Naive thymus-derived CD8-positive, alpha-beta T cell (primary cell): ENCODE measurements at places on chromosomes 4 and X. TPM values are rescaled to one million over a fixed set of nuclear protein-coding genes. Genes with fewer than 3 reads are reported as not detected.

Gene ADGRA3
- 1.8 TPM for total RNA-seq

Gene GPRIN3
- 6.3 TPM for total RNA-seq

- DNase-seq = no peak
Observed at GRCh38 chr4:79065262-79065661, 126.0 kb upstream of the PAQR3 start.

Gene GRIA3
- total RNA-seq = not detected

Gene FRG2
- total RNA-seq = not detected

Gene CDS1
- 0.70 TPM for total RNA-seq

Gene FDCSP
- not detected for total RNA-seq

DNA sequence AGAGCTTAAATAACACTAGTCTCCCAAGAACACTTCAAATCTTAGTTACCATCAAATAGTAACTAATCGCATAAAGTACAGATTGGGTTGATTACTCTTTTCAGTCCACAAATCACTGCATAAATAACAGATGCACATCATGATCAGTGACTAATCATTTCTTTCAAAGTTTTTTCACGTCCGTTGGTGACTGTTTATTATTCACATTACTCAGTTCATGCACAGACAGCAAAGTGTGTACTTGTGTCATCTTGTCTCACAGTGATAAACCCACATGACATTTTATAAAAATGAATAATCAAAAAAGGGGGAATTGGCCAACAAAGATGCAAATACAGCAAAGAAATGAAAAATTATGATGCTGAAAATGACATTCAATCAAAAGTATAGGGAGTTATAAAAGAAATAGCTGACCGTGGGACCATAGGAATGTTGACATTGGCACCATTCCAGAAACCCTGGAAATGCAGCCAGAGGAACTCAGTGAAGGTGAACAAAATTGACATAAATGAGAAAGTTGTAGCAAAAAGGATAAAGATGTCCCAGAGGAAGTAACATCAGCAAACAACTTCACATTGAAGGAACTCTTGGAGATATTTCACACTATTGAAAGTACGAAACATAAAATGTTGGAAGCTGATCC is 161.5 kb downstream of the SOX3 start:
- no peak for DNase-seq

Gene FAM53A
- 1.1 TPM for total RNA-seq

DNA sequence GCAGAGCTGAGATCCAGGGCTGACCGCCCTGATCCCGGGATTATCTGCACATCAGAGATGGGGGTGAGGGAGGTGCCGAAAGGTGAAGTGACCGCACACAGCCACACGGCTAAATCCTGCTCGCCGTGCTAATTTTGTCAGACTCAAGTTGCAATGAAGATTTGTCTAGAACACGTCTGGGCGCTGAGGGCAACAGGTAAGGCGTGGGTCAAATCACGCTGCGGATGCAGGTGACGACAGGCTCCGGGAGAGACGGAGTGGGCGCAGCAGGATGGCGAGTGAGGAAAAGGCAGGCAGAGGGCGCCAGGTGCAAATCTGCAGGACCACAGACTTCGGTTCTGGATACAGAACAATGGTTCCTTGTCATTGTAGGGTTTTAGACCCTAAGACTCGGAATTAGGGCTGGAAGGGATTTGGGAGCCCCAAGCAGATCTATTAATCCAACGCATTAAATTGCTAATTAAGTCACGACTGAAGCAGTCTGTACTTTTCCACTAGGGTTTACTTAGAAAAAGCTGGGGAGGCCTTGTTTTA is 1.9 kb upstream of the TBC1D14 start:
- peak; percentile 59 for DNase-seq

DNA sequence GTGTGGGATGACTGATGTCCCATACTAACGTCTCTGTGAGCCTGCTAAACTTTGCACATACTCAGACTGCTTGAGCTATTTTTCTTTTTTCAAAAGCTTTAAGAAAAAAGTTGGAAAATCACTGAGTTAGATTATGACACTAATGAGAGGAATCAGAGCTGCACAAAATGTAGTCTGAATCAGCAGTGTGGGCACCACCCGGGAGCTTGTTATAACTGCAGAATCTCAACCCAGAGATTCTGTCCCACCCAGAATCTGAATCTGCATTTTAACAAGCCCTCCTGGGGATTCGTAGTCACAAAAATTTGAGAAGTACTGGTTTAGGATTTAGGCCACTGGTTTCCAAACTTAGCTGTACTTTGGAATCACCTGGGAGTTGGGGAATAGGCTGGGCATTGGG is 102.1 kb upstream of the MID1IP1 start:
- no peak for DNase-seq

DNA sequence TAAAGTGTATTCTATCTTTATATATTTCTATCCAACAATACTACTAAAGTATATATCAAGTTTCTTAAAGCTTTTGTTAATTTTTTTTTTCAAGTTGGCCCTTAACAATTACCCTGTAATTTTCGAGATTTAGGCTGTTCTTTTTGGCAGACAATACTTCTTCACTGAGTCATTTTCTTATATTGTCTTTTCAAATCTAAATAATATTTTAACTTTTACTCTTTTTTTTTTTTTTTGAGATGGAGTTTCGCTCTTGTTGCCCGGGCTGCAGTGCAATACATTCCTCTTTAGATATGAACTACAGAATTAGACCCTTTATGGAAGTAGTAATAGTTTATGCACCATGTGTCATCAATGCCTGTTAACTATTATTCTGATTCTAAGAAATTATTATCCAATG is 120.7 kb downstream of the GLRA3 start:
- DNase-seq = no peak

- no peak for DNase-seq
Observed at GRCh38 chr4:57113870-57114269, 3.7 kb upstream of the IGFBP7 start.

GRCh38 chr4:93897559-93897958 is 69.0 kb downstream of the ATOH1 start:
- no peak for DNase-seq

Gene CENPI
- 1.3 TPM for total RNA-seq

Gene HSD17B13
- 1.5 TPM for total RNA-seq

- DNase-seq = no peak
Observed at GRCh38 chr4:100738196-100739165, 220.7 kb upstream of the EMCN start.

GRCh38 chr4:137748616-137749015 is 216.3 kb upstream of the PCDH18 start:
- DNase-seq = no peak

Gene CLIC2
- total RNA-seq = 1.4 TPM

- DNase-seq = no peak
Observed at GRCh38 chr4:38634047-38634759, 29.8 kb upstream of the KLF3 start.

DNA sequence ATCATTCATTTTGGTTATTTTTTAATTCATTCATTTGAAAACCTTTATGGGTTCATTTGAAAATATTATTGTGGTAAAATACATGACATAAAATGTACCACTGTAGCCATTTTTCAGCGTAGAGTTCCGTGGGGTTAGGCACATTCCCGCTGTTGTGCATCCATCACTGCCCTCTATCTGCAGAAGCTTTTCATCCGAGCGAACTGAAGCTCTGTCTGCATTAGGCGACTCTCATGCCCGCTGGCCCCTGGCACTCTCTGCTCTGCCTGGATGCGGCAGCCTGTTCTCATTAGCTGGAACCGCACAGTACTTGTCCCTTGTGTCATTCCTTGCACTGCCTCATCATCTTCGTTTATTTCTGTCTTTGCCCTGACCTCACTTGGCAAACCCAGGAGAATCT is 17.5 kb downstream of the CFAP99 start:
- DNase-seq = no peak

GRCh38 chrX:109384699-109385098 is 97.2 kb downstream of the GUCY2F start:
- no peak for DNase-seq

Gene GBA3
- total RNA-seq = not detected

Gene RXFP1
- total RNA-seq = not detected

Gene TSPAN6
- total RNA-seq = 2.8 TPM

Gene PRDX4
- total RNA-seq = 9.9 TPM

DNA sequence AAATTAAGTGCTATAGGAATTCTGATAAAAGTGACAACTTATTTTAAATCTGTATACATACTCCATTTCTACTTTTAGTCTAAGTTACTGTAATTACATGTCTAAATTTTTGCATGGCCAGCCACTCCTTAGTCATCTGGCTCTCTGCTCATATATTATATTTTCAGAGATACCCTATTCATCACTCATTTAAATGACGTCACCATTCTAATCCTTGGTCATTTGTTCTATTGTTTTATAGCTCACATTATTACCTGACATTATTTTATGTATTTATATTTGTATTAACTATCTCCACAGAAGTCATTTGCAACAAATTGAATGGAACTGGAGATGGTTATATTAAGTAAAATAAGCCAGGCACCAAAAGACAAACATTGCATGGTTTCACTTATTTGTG is 179.6 kb upstream of the CXorf51A start:
- no peak for DNase-seq

Gene C4orf36
- total RNA-seq = not detected

Gene FOXR2
- total RNA-seq = not detected

DNA sequence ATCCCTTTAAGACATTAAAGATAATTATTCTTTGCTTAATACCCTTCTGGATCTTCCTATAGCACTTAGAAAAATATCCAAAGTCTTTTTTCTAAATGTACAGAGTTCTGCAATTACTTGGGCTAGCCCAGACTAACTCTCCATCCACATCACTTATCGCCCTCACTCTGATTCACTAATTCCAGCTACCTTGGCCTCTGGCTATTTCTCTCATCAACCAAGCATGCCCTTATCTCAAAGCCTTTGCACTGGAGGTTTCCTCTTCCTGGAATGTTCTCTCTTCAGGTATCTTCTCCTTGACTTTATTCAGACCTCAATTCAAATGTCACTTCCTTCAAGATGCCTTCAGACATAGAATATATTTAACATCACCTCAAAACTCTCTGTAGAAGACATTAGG is 345.1 kb upstream of the SMIM31 start:
- no peak for DNase-seq

Gene FRMPD4
- total RNA-seq = not detected

DNA sequence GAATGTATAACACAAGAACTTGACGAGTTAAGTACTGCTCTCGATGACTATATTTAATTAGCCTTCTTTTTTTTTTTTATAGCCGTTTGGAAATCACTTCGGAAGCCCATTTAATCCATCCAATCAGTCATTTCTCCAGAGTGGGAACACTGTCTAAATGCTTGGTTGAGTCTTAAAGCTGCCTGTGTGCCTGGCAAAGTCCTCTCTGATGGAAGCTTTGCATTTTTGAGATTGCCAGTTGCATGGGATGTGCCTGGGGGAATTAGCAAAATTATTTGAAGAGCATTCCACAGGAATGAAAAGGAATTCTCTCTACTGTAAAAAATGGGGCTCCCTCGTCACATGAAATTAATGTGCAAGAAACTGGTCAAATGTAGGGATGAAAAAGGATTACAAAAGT is 398.8 kb upstream of the RPS6KA3 start:
- DNase-seq = no peak

DNA sequence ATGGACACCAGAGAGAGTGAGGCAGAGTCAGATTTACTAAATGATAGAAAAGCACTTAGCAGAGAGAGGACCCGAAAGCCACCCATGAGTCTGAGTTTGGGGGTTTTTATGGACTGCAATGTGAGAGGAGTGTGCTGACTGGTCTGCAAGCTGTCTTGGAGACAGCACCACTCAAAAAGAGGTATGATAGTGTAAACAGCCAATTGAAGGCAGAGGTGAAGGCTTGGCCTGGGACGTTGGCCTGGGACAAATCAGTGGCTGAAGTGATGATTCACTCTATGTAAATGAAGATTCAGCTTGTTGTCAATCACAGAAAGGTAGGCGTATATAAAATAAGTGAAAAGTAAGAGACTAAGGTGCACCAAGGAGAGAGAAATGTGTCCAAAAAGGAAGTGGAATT is 217.6 kb upstream of the ZFP42 start:
- no peak for DNase-seq

- DNase-seq = no peak
Observed at GRCh38 chr4:32830160-32830559, 2110.0 kb downstream of the PCDH7 start.

GRCh38 chr4:185700048-185700447 is 111.9 kb downstream of the SORBS2 start:
- DNase-seq = no peak
